ENCODE measurements at places on chromosomes 5 and 9.

DNA sequence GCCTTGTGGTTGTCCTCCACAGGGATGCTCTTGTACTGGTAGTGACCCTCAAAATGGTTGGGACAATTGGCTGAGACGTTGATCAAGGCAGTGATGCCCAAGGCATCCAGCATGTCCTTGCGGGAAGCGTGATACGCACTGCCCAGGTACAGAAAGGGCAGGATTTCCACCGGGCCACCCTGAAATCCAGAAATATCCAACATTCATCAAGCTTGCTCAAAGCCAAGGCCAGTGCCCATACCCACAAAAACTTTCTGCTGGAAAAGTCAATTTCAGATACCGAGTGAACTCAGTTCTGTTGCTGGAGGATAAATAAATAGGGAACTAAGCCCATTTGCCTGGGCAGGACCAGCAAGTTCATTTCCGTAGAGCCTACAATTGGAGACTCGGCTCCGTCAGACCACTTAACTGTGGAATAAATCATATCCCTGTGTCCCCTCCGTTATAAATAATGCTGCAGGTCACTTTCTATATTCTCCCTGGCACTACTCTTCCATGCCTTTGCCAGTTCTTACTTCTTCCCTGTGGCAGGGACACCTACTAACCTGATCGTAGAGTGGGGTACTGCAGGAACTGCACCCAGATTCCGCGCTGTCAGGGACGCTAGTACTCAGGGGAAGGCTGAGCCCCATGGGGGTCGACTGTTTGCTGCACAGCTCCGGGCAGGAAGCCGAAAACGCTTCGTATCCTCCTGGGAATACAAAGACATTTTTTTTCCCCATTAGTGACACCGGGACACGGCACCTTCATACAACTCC, 1.2 kb downstream of the DUSP1 start:
- peak; percentile 40 for DNase-seq

DNA sequence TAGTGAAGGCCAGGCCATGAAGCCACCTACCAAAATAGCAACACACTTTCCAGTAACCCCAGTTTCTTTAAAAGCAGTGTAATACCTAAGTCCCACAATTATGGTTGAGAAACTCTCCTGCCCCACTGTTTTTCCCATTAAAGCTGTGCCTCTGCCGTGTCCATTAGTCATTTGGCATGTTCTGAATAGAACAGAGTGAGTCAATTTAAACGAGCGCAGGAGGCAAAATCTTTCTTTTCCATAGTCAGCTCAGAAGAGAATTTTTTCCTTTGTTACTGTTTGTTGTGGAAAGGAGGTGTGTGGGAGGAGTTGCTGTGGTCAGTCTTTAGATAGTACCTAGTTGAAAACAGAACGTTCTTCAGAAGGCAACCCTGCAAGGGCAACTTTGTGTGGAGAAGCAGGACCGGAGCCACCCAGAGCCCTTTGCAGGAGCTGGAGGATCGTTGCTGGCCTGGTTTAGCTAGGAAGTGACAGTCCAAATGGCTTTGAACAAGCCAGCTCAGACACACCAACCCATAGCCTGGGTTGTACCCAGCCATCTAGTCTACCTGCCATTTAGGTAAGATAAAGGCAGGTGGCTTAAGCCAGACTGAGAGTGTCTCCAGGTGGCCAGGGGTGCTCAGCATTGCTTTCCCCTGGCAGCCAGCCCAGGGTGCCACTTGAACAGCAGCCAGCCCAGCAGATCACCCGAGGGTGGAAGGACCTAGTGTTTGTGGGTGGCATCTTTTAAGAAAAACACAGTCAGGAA, 30.4 kb downstream of the GADD45G start:
- no peak for DNase-seq

- no peak for DNase-seq
These were observed 316.4 kb upstream of the TUSC1 start for GRCh38 chr9:25994605-25995004.

GRCh38 chr9:125472926-125473701, 211.5 kb downstream of the GAPVD1 start:
- DNase-seq: no peak

DNA sequence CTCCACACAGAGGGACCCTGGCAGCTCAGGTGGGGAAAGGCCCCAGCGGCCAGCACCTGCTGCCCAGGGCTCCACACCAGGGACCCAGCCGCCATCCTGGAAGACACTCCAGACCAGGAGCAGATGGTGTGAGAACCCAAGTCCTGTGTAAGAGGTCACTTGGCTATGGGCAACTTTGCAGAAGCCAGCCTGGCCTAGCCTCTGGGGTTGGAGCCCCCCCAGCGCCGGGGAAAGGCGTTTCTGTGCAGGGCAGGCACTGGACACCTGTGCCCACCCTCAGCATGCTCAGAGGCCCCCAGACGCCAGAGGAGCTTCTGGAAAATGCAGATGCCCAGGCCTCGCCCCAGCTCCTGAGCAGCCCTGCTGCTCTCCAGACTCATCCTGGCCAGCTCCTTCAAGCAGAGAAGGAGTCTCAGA, 34.0 kb downstream of the RASGEF1C start:
- no peak for DNase-seq

DNA sequence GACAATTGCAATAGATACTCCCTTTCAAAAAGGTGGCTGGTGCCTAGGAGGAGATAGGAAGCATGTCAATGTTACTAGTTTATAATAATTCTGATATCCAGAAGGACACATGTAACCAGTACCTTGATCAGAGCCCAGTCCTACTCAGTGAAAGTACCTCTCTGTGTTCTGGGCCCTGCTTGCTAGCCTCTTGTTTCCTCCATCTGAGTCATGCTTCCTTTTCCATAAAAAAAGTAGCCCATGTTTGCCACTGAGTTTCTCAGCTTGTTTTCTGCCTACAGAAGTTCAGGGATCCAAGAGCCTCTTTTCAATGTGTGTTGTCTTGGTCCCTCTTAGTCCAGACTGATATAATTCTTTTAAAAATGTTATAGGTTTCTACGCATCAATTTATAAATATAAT, 149.0 kb downstream of the SSBP2 start:
- DNase-seq: no peak

Measured in hematopoietic multipotent progenitor cell treated with erythropoietin and hydrocortisone succinate and interleukin-3 and kit ligand, for 15 days (in vitro differentiated cells).